ENCODE measurements at places on chromosomes 3 and 15.
A peak's percentile ranks its signal among the peaks of the same experiment; 100 is the strongest.

DNA sequence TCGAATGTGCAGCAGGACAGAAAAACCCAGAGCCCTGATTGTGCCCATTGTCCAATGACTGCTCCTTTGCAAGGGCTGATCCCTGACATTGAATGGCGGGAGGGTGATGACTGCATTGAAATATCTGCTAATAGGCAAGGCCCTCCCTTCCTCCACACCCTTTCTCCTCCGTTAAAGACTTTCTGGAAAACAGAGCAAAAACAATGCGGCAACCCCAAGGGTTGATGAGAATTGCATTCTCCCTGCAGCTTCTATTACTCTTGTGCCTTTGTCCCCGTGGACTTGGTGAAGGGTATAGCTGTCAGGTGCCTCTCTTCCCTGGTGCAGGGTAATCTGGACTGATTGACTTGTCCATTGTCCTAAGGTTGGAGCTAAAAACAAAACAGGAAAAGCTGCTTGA lies 71.8 kb downstream of the THSD4 start:
- DNase-seq: no peak

- DNase-seq: no peak
Measured at GRCh38 chr3:138933068-138933668, 13.8 kb downstream of the FOXL2 start.

DNA sequence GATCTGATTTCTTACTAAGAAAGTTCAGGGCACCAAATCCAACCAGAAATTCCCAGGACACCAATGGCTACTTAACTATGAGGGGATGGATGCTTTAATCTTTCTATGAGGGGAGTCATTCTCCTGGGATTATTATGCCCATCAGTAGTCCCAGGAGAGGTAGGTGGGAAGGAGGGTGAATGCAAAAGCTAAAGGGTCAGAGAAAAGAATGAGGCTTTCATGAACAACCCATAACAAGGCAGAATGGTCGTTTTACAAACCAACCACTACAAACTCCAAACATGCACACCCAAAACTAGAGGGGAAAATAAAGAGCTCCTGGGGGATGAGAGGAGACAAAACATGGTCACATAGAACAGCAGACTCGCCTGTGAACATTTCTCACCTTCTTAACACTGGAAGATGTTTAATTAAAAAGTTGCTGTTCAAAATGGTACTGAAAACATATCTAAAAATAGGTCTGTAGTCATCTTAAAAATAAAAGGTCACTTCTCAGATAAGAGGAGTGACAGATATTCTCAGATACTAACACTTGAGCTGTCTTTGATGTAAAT lies 3.7 kb downstream of the STARD9 start:
- no peak for DNase-seq

- no peak for DNase-seq
Measured at GRCh38 chr3:116037954-116038911, 407.1 kb downstream of the LSAMP start.

GRCh38 chr3:23580096-23580713 lies 225.6 kb upstream of the UBE2E1 start:
- DNase-seq: no peak

- peak; percentile 56 for DNase-seq
Measured at GRCh38 chr15:58988006-58988785, 733 bp downstream of the RNF111 start.

DNA sequence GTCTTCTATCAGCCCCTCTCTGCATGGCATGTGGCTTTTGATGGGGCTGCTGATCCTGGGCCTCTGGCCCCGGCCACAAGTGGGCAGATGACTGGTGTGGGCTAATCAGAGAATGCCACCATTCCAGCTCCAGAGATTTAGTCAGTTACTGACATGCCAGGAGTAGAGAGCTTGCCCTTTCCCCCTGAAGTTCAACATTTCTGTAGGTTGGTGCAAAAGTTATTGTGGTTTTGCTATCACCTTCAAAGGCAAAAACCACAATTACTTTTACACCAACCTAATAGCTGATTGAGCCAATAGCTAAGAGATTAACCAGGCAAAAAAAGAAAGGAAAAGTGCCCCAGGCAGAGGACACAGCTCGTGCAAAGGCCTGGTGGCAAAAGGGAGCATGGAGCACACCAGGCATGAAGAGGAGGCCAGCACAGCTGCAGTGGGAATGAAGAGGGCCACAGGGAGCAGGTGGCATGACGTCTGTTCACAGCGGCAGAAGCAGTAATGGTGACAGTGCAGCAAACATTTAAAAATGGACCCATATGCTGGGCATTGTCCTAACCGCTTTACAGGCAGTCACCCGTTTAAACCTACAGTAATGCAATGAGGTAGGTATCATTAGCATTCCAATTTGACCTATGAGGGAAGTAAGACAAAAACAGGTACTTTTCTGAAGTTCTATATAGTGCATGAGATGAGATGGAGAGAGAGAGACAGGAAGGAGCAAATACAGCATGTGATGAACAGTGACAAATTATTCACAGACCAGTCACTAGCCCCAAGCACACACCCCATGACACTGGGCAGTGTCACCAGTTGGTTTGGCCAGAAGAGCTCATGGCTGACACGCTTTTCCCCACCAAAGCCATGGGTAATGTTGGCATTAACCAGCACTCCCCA lies 373.0 kb upstream of the PROK2 start:
- DNase-seq: no peak

GRCh38 chr3:35773417-35773816 lies 134.1 kb downstream of the ARPP21 start:
- no peak for DNase-seq

GRCh38 chr3:152300029-152300731 lies 31.5 kb downstream of the MBNL1 start:
- no peak for DNase-seq

GRCh38 chr3:197181741-197182140 lies 116.7 kb downstream of the DLG1 start:
- DNase-seq: no peak

- DNase-seq: no peak
Measured at GRCh38 chr3:112019716-112020115, 14.8 kb upstream of the TMPRSS7 start.

- no peak for DNase-seq
Measured at GRCh38 chr3:94234177-94234788, 171.4 kb downstream of the NSUN3 start.

- no peak for DNase-seq
Measured at GRCh38 chr3:150132101-150132749, 161.5 kb upstream of the PFN2 start.

DNA sequence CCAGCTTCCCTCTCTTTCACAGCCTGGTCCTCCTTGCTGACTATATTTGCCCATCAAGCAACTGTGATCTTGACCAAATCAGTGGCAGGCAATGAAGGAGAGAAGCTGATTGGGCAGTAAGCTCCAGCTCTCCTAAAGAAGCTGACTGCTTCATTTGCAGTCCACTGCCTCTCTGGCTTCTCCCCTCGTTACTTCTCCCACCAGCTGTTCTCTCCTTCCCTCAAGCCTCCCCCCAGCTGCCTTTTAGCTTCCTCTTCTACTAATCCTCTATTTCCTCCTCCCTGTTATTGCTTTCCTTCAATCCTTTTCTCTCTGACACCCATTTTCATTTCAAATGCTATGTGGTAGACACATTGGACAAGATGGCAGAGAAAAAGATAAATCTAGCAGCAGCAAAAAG lies 474.7 kb upstream of the UBE2E2 start:
- DNase-seq: no peak

GRCh38 chr3:135103917-135104316 lies 308.9 kb downstream of the EPHB1 start:
- DNase-seq: no peak

DNA sequence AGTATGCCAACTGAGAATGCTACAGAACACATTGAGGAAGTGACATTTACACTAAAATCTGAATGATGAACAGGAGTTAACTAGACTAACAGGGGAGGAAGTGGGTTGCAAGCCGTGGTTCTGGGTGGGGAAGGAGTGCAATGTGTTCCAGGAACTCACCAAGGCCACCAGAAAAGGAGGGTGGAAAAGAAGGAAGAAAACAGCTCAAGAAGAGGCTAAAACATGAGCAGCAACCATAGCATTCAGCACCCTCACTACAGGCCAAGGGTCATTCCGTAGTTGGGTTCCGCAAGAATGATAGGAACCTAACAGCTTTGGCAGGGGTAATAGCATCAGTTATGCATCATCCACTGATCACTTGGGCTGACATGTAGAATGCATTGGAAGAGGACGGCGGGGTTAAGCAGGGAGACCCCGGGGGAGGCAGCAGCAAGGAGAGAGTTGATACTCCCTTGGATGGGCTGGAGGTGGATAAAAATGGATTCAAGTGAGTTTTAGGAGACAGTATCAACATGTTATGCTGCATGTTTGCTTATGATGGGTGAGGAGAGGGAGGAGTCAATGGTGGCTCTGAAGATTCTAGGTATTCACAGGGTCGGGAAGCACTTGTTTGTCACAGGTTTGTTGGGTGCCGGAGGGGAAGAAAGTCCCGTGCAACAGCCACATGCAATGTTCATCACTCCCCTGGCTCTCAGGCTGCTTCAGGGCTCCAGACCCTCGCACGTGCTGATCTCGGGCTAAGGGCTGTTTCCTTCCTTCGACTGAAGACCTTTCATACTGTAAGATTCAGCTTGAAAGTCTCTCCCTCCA lies 53.2 kb downstream of the LIPC start:
- DNase-seq: no peak

- no peak for DNase-seq
Measured at GRCh38 chr3:172709774-172710663, 848 bp downstream of the NCEH1 start.

All from CD8-positive, alpha-beta memory T cell (primary cell).